ENCODE measurements at places on chromosomes 4 and X.

DNA sequence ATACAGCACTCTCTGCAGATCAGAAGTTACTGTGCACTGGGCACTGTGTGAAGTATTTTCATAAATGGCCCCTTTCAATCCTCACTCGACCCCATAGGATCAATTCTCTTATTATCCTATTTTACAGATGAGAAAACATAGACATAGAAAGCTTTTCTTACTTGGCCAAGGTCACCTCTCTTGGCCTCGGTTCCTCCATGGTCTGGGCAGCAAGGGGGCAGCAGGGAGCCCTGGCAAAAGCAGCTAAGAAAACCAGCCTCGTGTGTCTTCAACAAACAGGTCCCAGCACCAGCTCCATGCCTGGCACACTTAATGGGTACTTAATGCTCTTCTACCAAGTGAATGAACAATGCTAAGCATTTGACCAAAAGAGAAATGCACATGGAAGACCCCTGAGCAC is 34.4 kb downstream of the BST1 start:
- no peak for DNase-seq

- DNase-seq = no peak
These were observed 209.2 kb upstream of the FAT4 start for GRCh38 chr4:125105561-125105960.

GRCh38 chr4:74555231-74555630 is 110.3 kb downstream of the AREG start:
- DNase-seq = peak; percentile 88

GRCh38 chrX:1719270-1719669 is 104.4 kb downstream of the ASMT start:
- no peak for DNase-seq

DNA sequence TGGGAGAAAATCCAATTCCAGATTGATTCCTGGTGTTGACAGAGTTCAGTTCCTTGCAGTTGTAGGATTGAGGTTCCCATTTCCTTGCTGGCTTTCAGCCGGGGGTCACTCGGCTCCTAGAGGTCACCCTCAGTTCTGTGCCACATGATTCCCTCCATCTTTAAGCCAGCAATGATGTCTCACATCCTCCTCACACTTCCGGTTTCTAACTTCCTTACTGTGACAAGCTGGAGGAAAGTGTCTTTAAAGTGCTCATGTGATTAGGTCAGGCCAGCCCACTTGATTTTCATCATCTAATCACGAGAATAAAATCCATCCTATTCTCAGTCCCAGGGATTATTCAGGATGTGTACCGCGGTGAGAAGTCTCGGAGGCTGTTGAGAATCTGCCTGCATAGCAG is 19.4 kb upstream of the SMIM31 start:
- no peak for DNase-seq

DNA sequence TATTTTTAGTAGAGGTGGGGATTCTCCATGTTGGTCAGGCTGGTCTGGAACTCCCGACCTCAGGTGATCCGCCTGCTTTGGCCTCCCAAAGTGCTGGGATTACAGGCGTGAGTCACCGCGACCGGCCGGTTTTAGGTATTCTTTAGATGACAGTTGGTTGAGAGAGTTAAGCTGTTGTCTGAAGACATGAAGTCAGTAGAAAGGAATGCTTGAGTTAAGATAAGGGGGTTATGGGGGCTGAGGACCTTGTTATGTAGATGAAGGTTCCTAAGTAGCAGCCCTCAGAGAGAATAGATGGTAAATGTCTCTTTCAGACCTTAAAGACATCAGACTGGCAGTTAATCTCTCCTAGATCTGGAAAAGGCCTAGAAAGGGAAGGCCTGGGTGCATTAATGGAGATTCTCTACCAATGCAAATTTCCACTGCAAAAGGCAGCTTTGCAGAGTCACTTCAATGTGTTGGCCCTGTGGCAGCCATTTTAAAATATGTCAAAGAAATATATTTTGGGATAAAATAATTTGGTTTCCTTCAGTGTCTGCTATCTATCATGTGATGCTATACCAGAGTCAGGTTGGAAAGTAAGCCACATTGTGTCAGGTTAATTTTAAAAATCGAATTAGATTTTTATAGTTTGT is 6.4 kb upstream of the ZNF674 start:
- no peak for DNase-seq

GRCh38 chr4:3466691-3467600 is 3.8 kb downstream of the DOK7 start:
- no peak for DNase-seq

- DNase-seq = peak; percentile 30
These were observed 2.4 kb downstream of the TFDP3 start for GRCh38 chrX:133215747-133216146.

DNA sequence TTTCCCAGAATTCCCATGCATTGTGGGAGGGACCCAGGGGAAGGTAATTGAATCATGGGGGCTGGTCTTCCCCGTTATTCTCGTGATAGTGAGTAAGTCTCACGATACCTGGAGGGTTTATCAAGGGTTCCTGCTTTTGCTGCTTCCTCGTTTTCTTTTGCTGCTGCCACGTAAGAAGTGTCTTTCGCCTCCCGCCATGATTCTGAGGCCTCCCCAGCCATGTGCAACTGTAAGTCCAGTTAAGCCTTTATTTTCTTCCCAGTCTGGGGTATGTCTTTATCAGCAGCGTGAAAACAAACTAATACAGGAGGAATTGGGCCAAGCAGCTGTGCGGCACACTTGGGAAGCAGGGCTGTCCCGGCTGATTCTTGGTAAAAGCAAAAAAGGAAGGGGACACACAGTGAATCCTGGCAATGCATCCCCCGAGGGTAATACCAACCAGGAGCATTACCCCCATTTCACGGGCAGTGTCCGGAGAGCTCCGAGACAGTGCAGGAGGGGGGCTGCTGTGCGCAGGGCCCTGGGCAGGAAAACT is 185.7 kb downstream of the AFAP1 start:
- DNase-seq = no peak

GRCh38 chr4:42466273-42466844 is 69.1 kb downstream of the SHISA3 start:
- no peak for DNase-seq

DNA sequence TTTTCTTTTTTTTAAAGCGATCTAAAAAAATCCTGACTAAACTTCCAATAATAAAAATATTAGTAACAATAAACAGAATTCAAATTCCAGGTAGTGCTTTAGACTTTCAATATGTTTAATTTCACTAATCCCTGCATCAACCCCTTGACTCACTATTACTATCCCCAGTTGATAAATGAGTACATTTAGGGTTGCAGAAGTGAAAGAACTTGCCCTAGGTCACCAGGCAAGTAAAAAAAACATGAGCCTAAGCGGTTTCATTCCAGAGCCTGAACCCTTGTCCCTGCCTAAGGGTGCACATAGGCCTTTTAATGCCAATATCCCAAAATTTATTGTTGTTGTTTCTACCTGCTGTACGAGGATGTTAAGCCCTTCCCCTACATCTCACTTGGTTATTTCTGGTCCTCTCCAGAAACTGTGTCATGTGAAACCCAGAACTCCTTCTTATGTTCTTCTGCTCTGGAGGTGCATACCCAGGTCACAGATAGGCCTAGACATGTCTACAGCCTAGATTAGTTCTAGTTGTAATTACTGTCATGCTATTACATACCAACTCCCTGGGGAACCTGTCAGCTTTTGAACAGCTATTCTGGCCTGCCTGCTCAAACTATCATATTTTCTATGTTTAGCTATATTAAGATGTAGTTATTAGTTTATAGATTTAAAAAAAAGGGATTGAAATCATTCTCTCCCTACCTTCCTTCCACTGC is 244.5 kb upstream of the PITX2 start:
- no peak for DNase-seq

- DNase-seq = no peak
These were observed 100.8 kb upstream of the LIMCH1 start for GRCh38 chr4:41437111-41437536.

DNA sequence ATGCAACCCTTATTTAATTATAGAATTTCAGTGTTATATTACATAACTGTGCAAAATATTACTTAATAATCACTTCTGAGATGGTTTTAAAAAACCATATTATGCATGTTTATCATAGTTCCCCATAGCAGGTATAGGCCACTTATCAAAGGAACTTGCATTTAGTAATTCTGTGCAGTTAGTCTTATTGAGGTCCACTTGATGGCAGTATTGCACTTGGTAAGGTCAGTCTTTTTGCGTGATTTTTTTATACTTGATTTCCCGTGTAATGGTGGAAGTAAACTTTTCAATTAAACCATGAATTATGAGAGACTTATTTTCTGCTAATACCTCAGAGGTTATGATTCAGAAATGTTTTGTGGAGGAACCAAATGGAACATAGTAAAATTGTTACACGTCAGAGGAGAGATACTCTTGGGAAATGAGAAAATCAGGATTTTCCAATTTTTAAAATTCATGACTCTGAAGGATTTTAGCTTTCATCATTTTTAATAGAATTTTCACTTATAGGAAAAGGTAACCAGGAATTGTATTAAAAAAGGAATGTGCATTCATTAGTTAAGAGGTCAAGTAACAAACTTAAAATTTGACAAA is 230.0 kb downstream of the CCSER1 start:
- peak; percentile 85 for DNase-seq

- DNase-seq = peak; percentile 48
These were observed 26.8 kb upstream of the GRXCR1 start for GRCh38 chr4:42865572-42866189.

GRCh38 chrX:24399550-24399949 is 39.1 kb downstream of the SUPT20HL1 start:
- DNase-seq = no peak

GRCh38 chr4:2266181-2266580 is 4.3 kb upstream of the MXD4 start:
- DNase-seq = no peak

DNA sequence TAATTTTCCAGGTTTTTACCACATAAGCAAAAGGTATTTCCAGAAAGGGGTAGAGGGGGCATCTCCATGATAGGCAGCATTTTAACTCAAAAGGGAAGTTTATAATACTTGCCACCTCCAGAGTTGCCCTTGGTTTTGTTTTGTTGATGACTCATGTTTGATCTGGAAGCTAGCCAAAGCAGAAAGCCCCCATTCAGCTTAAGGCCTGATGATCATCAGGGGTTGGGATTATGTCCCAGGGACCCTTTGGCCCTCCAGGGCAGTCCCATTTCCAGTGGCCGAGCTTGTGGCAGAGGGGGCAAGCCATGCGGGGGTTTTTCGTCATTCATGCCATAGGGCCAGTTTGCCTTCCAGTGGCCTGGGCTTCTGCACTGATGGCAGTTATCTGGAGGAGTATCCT is 143.0 kb upstream of the PLAC1 start:
- DNase-seq = peak; percentile 19

DNA sequence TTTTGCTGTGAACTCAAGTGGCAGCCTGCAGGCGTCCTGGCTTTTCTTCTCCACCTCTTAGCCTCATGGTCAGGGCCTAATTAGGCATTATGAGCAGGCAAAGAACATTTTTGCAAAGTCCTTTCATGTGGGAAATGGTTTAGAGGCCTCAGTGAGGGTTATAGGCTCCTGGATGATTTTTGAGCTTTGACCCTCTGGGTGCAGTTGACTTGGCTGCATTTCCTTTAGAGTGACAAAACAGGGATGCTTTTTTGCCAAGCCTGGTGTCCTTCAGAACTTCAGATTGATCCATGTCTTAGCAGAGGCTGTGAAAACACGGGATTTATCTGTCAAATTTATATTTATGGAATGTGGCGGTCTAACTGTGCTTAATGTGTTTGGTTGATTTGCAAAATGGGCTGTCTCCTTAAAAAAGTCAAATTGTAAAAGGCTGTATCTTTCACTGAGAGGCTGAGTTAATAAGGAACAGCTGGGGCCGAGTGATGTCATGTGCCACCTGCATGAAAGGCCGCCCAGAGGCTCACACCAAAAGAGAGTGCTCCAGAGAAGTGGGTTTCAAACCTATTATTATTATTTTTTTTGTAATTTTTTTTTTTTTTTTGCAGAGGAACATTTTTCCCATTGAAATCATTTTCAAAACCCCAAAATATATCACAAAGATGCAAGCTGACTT is 192.2 kb upstream of the ARX start:
- DNase-seq = no peak

- no peak for DNase-seq
These were observed 22.7 kb downstream of the PSAPL1 start for GRCh38 chr4:7411896-7412553.

DNA sequence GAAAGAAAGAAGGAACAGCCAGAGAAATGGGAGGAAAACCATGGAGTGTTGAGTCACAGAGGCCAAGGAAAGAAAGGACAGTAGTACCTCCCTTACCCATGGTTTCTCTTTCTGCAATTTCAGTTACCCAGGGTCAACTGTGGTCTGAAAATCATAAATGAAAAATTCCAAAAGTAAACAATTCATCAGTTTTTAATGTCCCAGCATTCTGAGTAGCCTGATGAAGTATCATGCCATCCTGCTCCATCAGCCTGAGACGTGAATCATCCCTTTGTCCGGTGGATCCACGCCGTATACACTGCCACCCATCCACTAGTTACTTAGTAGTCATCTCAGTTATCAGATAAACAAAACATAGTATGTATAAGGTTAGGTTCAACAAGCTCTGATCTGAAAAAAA is 114.2 kb downstream of the COMMD8 start:
- DNase-seq = no peak

DNA sequence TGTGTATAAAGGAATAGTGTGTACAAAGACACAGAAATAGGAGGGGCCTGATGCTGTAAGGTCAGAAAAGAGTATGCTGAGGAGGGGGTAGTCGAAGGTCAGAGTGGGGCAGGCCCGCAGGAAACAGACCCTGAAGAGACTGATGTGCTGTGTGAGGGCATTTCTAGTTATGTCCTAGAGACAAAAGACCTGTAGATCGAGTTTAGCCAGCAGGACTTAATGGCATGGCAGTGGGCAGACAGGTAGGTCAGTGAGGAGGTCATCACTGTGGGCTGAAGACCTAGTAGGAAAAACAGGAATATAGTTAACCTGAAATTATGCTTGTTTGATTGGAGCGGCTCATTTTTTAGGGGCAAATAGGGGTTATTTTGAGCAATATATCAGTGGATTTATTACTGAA is 57.1 kb downstream of the KIAA0232 start:
- DNase-seq = no peak

DNA sequence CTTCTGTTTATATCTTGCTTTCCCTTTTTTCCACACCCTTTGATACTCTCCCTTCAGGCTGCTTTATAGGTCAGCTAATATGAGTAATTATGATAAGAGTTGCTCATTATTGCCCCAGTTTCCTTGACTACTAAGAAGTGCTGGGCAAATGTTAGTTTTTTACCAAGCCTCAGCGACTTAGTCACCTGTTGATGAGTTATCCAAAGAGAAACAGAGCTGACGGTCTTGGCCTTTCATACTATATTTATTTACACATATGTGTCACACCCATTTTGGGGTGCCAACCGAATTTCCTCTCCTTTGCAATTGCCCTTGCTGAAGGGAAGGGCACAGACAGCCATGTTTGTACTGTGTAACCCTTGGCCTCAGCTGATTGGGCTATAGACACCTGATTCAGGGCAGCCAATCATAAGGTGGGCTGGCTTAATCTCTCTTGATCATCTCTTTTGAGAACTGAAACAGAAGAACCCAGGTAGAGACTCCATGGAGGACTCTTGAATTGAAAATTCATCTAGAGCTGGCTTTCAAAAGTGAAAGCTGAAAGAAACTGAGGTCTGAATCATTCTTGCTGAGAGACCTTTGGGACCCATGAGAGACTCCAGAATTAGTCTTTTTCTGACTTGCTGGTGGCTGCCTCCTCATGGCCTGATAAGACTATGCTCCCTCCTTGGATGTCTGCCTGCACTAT is 111.7 kb upstream of the RPS6KA3 start:
- DNase-seq = peak; percentile 80
